AML-193 (cell line): ENCODE measurements at places on chromosomes 4 and X.

- DNase-seq = no peak
Observed at GRCh38 chr4:99665983-99666382, 8.4 kb upstream of the C4orf54 start.

- DNase-seq = no peak
Observed at GRCh38 chr4:146814750-146815149, 130.9 kb downstream of the TTC29 start.

- no peak for DNase-seq
Observed at GRCh38 chr4:76233529-76233928, 18.0 kb upstream of the FAM47E start.

- DNase-seq = no peak
Observed at GRCh38 chrX:105845631-105846030, 23.3 kb downstream of the NRK start.

GRCh38 chrX:45324941-45325340, 124.3 kb upstream of the DIPK2B start:
- no peak for DNase-seq

GRCh38 chrX:47484885-47485284, 1.9 kb upstream of the ZNF41 start:
- DNase-seq = no peak

DNA sequence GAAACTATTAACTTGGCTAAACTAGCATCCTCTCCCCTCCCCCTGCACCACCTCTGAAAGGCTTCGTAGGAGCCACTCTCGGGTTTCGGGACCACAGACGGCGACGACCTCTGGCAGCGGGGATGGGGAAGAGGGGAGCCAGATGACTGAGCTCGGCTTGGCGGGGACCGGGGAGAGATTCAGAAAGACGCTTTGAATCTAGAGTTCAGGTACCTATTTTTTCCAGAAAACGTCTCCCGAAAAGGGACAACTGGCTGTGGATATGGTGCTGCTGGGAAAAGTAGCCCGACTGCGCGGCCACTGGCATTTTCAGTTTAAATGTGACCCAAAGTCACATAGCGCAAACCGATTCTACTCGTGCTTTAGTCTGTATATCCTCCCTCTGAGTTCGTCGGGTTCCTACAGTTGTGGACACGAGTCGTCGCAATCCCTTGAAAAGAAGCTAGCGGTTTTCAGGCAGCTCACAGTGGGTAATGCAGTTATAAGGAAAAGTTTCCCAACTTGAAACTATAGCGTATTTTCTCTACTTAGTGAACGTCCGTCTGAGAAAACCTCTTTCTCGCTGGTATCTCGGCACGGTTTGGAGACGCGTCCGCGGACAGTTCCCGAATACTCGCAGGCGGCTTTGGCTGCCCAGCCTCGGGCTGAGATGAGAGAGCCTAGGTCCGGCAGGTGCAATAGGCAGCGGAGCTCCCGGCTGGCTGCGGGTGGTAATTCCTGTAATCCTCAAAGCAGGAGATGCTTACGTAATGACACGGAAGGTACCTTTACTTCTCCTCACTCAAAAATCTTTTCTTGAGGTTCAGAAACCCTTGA, 1.3 kb downstream of the PARM1 start:
- no peak for DNase-seq
